Lung (tissue), 17 donors: ENCODE measurements at places on chromosomes 2 and 18.

GRCh38 chr18:8946066-8946838 is 156.2 kb upstream of the NDUFV2 start:
- DNase-seq = no peak

- no peak for DNase-seq
Measured at GRCh38 chr2:9400268-9401058, 22.9 kb downstream of the ITGB1BP1 start.

GRCh38 chr18:25759111-25759510 is 331.3 kb downstream of the SS18 start:
- DNase-seq = no peak

GRCh38 chr2:132253496-132254305 is 91.9 kb upstream of the ANKRD30BL start:
- DNase-seq = no peak

DNA sequence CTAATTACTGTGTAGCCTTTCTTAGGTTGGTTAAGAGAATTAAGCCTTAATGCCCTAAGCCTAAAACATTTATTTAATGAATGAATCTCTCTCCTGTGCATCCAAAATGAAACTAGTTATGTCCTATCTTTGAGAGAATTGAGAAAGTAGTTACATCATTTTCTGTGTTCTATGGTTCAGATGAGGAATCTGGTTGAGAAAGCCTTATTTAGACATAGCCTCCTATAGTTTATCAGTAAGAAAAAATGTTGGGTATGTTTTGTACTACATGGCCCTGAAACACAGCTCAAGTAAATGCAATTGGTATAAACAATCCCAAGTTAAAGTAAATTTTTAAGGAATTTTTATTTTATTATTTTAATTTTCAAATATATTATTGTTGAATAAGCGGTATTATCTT is 25.9 kb upstream of the RAMP1 start:
- no peak for DNase-seq

DNA sequence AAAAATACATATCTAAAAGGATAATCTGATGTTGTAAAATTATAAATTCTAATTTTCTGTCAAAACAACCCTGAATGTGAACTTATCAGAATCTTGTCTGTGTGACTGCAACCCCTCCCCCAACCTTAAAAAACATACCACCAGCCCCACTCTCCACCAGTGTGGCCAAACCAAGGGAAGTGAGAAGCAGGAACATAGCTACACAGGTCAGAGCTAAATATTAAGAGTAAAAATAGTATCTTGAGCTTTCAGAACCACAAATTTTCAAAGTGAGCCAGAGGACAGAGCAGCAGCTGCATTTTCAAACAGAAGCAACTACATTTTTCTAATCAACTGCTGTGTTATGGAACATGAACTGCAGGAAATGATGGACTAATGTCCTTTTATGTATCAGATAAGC is 156.7 kb downstream of the SLC4A10 start:
- no peak for DNase-seq

- no peak for DNase-seq
Measured at GRCh38 chr2:152421521-152422370, 86.8 kb downstream of the FMNL2 start.

DNA sequence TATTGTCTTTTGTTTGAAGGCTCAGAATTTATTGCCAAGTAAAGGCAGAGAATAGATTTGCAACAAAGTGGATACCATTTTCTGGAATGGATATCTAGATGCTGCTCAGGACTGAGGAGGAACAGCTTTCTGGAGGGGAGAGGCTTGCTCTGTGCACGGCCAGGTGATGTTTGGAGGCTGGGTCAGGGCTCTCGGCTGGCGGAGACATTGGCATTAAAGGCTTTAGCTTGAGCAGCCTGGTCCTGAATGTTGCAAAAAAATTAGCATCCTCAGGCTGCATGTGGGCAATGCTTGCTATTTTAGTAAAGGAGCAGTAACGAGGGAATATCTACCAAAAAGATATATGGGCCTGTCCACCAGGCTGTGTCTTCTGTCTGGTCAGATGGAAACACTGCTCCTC is 20.4 kb downstream of the RNF144A start:
- DNase-seq = no peak

GRCh38 chr2:195505701-195506100 is 151.3 kb upstream of the SLC39A10 start:
- DNase-seq = no peak

DNA sequence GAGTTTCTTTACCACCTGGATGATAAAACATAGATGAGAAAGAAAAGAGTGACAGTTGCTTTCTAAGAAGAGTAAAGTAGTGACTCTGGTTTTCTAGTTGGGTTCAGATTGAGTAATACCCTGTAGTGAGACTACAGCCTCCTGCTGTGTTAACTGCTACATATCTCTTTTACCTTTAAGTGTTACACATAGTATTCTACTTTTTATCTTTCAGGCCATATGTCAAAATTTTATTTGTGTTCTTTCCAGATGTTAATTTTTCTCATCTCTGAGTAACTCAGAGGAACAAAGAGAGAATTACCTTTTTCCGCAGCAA is 348.2 kb downstream of the CTNNA2 start:
- DNase-seq = no peak

- no peak for DNase-seq
Measured at GRCh38 chr2:238456970-238457926, 30.5 kb downstream of the ASB1 start.

GRCh38 chr2:233468741-233469110 is 97.9 kb downstream of the USP40 start:
- DNase-seq = no peak

DNA sequence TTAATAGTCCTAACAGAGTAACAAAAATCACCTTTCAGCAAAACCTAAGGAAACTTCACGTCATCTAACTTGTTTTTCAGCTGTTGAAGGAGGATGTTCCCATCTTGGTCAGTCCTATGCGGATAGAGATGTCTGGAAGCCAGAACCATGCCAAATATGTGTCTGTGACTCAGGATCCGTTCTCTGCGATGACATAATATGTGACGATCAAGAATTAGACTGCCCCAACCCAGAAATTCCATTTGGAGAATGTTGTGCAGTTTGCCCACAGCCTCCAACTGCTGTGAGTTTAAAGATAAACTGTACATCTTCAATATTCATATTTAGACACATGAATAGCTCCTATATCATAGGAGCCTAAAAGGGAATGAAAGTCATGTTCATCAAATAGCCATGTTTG is 10.5 kb downstream of the COL3A1 start:
- DNase-seq = peak; percentile 29

DNA sequence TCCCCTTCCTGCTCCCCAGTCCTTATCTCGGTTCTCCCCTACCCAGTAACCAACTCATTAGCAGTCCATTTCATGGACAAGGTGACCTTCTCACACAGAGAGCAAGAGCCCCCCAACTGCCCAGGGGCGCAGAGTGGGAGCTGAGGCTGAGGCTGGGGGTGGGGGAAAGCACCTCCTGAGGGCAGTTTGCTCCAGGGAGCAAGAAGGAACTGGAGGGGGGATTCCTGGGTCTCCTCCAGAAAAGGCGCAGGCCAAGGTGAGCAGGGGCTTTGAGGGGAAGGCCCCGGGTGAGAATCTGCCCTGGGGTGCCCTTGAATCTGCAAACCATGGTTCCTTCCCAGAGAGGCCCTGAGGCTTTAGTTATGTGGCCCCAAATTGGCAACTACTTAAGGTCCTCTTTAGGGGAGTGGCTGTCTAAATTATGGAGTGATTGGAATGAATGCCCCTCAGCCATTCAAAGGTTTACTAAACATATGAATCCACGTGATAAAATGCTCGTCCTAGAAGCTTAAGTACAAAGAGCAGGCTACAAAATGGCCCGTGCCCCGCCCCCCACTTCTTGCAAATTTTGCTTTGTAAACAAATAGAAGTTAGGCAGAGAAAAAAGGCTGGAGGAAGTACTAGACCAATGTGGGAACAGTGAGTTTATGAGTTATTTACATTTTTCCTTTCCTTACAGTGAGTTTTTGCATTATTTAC is 123.5 kb upstream of the HS6ST1 start:
- DNase-seq = peak; percentile 88

GRCh38 chr2:8352989-8353388 is 328.9 kb upstream of the ID2 start:
- no peak for DNase-seq

DNA sequence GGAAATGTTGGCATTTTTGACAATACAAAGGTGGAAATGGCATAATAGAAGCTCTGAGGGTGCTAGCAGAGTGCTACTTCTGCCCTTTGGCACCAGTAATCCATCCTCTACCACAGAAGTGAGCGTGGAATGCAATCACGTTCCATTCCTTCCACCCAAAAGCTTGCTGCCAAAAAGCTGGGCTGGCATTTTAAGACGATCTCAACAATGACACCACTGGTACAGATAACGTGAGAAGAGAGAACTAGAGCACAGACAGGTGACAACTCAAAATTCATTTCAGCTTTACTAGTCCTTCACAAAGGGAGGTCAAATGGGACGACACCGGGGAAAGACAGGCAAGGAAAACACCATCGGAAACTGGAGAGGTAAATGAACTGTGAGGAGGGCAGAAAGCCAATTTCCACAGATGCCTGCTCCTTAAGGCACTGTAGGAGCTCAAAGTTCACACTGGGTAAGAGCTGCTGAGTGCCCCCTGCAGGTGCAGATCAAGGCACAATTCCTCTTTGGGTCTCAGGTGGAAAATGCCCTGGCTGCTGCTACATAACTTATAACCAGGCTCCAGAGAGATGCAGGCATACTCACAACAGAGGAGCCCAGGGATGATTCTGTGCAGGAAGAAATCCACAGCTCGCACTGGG is 50.7 kb upstream of the RNU4ATAC start:
- peak; percentile 34 for DNase-seq

DNA sequence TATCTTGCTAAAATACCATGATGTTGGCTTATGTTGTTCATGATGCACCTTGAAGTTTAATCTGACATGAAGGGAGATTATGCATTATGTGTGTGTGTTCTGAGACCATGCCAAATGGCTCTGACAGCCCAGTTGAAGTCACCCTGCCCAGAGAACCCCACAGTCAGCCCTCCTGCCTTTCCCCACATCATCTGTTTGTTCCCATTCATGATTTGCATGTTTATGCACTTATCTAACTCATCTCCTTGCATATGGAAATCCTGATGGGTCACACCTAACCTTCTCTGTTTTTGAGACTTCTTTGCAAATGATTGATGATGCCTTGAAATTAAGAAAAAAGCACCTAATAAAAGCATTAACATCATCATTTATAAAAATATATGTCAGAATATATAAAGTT is 752.2 kb downstream of the GALR1 start:
- DNase-seq = no peak

- DNase-seq = peak; percentile 30
Measured at GRCh38 chr2:55009277-55010060, 40.8 kb downstream of the RTN4 start.
